ENCODE measurements at places on chromosomes 16 and 17.

DNA sequence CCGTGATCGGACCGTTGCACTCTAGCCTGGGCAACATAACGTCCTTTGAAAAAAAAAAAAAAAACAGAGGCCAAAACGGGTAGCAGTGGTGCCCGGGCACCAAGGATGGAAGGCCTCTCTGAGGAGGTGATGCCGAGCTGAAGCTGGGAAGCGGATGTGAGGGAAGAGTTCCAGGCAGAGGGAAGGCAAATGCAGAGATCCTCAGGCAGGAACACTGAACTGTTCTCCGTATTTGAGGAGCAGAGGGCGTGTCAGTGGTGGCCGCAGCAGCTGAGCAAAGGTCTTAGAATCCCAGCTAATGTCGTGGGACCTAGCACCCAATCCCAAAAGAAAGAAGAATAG, 656 bp upstream of the KCTD13 start:
- DNase-seq, result no peak

DNA sequence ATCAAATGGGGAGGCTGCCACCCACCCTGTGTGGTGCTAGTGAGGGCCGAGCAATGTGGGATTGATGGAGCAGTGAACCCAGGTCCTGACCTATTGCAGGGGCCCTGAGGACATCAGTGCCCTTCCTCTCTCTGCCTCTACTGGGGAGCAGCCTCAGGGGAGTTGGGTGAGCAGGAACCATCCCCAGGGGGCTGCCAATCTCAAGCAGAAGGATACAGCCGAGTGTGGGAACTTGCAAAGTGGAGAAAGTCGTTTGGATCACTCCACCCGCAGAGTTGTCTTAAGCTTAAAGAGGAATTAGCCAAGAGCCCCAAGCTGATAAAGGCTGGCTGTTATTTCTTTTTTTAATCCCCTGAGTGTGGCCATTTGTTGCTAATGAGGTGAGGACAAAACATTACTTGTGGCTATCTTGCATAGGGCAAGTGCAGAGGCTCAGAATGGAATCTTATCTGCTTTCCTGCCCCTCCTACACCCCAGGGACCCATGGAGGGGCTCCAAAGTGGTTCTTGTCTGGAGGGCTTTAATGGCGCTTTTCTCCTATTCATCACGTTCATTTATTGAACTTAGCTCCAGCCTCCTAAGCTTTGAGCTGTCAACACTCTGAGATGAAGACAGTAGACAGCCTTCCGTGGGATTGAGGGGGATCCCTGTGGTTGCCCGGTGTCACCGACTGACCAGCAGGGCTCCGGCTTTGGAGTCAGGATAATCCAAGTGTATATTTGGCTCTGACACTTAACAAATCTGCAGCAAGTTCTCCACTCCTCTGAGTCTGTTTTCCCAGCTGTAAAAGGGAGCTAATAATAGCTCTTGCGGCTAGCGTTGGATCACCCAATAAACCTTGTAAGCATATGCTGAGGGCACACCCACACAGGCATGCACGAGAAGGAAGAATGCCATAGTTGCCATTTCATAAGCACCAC, 45.1 kb downstream of the MYH11 start:
- peak; percentile 36 for DNase-seq

- no peak for DNase-seq
Observed at GRCh38 chr17:58615768-58616659, 75.8 kb downstream of the TEX14 start.

DNA sequence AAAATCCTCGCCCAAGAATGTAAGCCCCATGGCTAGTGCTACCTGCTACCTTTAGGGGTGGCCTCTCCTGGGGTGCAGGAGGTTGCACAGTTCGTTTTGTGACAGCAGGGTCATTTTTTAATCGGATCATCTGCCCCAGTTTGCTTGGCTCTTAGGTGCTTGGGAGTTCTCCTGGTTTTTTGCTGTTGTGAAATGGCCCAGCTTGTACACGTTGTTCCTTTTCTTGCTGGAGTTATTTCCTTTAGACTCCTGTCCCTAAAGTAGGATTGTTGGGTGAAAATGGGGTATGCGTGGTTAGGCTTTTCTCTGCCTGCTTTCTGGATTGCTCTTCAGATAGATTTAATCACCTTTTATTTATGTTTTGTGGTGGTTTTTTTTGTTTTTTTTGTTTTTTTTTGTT, 25.8 kb downstream of the ABCC1 start:
- DNase-seq, result peak; percentile 79

DNA sequence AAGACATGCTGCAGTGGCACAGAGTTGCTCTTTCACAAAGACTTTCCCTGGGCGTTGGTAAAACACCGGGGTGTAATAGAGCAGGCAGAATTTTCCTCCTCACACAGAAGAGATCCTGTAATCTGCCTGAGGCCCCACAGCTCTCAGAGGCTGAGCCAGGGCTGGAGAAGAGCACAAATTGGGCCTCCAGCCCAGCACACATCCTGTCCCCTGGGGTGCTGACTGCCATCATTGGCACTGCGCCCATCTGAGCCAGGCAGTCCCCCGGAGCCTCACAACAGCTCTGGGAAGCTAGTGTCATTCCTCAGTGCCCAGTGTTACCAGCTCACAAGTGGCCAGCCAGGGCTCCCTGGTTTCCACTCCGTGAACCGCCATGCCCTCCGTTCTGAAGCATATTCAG, 119.4 kb downstream of the SOCS1 start:
- no peak for DNase-seq

DNA sequence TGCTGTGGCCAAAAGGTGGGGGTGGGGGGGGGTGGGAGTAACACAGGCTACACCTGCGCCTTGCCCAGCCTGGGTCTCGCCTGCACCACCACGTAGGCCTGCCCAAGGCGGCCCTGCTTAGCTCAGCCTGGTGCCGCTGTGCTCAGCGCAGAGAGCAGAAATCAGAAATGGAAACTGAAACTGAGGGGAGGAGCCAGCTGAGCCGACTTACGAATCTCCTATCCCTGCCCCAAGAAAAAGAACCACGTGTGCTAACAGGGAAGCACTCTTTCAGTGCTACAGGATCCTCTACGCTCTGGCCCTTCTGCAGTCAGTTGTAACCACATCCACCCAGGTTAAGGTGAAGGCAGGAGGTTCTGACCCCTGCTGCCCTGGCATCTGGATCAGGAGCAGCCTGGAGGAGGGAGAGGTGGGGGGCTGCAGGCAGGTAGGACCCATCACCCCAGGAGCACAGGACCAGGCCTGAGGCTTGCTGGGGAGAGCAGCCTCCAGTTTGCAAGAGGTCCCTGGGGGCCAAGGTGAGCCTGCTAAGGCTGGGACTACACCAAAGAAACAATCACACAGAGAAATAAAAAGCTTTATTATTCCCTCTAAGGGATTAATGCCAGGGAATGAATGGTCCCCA, at the start of gene DHX58:
Gene DHX58 (minus strand): TSS at position 163 of the 625 bp plus-strand sequence. CDS start 822 bp downstream, outside the sequence.
- DNase-seq, result peak; percentile 88

GRCh38 chr17:12821376-12821940, 32.2 kb downstream of the ARHGAP44 start:
- DNase-seq, result no peak

- DNase-seq, result peak; percentile 94
Observed at GRCh38 chr17:10114931-10115535, 83.4 kb downstream of the GAS7 start.

GRCh38 chr17:72515291-72516065, 394.7 kb downstream of the SOX9 start:
- no peak for DNase-seq

- no peak for DNase-seq
Observed at GRCh38 chr17:54793271-54793670, 107.4 kb upstream of the TOM1L1 start.

DNA sequence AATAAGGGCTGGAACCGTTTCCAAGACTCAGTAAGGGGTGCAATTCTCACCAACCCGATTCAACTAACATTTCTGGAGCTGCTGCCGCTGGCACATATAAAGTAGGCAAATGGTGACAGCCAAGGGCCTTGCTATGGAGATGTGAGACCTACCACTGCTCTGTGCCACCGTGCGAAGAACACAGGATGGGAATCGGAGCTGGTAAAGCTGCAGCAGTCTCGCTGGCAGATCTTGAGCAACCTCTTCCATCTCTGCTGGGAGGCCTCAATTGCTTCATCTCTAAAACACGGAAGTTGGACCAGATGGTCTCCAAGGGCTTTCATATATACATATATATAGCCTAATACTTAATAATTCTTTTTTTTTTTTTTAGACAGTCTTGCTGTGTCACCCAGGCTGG, 128.9 kb upstream of the RCVRN start:
- DNase-seq, result no peak

DNA sequence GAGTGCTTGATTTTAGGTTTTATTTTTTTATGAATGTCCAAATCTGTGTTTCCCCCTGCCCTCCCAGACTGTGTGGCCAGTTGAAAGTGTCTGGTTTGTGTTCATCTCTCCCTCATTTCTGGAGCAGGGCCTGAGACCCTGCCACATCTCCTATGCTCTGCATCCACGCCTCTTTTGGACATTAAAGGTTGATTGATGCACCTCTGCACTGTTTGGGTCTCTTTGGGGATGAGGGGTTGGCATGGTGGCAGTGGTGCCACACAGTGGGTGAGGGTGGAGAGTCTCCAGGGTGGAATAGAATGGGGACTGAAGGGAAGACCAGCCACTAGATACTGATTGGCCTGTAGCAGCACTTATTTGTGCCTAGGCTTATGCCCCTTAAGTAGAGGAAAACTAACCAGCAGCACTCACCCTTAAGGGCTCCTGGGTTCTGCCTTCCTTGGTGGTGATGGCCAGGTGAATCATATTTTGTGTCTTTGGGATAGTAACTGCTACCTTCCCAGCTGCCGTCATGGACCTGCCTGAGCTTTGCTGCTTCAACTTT, 7.9 kb downstream of the DYNLL2 start:
- DNase-seq, result no peak

GRCh38 chr16:49527611-49528010, 154.0 kb downstream of the C16orf78 start:
- no peak for DNase-seq

GRCh38 chr17:10052106-10052813, 146.1 kb downstream of the GAS7 start:
- DNase-seq, result no peak

- DNase-seq, result no peak
Observed at GRCh38 chr16:2969545-2970521, 685 bp downstream of the PAQR4 start.

- no peak for DNase-seq
Observed at GRCh38 chr17:9095390-9095789, 74.1 kb downstream of the NTN1 start.

- no peak for DNase-seq
Observed at GRCh38 chr17:79905832-79906231, 66.6 kb upstream of the CBX4 start.

DNA sequence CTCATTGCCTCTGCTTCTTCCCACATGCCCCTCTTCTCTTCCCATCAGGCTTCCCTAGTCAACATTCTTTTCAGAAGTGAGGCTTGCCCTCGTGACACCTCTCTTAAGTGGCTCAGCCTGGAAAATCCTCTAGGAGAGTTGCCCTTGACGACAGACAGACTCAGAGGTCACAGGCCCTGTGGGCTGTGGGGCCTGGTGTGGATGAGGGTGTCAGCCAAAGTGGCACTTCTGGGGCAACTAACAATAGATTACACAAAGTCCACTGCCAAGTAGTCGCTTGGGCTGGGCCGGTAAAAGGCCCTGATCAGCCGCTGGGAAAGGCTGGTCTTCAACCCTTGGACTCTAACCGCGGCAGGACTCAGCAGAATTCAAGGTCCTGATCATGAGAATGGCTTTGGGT, 33.7 kb upstream of the METTL16 start:
- no peak for DNase-seq

- no peak for DNase-seq
Observed at GRCh38 chr16:25700547-25700946, 8.8 kb downstream of the HS3ST4 start.

DNA sequence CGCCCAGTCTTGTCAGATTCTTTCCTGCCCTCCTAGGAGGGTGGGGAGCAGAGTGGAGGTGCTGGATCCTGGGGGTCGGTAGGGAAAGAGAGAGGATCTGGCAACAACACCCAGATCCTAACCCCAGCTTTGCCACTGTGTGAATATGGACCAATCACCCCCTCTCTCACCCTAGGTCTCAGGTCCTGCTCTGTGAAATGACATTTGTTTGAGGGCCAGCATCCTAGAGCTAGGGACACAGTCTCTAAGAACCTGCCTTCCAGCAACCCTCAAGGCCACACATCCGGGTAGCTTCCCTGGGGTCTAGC, 28.4 kb upstream of the MAP3K14 start:
- DNase-seq, result no peak

GRCh38 chr17:55441544-55441943, 19.9 kb upstream of the MMD start:
- DNase-seq, result no peak

DNA sequence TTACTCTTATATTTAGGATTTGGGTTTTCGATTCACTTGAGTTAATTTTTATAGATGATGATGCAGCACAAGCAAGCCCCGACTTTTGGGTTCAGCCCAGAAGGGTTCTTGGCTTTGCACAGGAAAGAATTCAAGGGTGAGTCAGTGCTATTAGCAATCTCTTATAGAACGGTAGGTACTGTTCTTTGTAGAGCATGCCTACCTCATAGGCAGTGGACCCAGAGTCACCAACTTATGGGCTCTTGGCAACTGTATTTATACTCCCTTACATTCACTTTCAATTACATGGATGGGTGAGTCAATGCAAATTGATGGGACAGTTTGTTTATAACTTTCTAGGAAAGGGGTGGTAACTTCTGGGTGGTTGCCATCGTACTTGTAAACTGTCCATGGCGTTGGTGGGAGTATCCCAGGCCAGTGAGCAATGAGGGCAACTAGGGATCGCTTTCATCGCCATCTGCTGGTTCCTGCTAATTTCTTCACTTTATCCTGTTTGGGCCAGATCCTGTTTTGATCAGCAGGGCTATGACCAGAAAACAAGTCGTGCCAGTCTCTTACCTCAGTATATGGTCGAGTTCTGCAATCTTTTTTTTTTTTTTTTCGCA, 362.6 kb downstream of the CNTNAP4 start:
- DNase-seq, result no peak

- peak; percentile 77 for DNase-seq
Observed at GRCh38 chr17:6913608-6914443, 82.0 kb upstream of the ALOX12 start.

DNA sequence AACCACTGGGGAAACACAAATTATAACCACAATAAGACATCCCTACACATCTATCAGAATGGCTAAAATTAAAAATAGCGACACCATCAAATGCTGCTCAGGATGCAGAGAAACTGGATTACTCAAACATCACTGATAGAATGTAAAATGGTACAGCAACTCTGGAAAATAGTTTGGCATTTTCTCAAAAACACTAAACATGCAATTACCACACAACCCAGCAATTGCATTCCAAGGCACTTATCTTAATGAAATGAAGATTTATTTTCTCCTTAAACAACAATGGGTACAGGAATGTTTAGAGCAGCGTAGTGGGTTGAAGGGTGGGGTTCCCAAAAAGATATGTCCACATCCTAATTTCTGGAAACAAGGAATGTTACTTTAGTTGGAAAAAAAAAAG, 309.0 kb upstream of the PMFBP1 start:
- DNase-seq, result no peak

GRCh38 chr16:49800876-49801275, 55.0 kb downstream of the ZNF423 start:
- no peak for DNase-seq

DNA sequence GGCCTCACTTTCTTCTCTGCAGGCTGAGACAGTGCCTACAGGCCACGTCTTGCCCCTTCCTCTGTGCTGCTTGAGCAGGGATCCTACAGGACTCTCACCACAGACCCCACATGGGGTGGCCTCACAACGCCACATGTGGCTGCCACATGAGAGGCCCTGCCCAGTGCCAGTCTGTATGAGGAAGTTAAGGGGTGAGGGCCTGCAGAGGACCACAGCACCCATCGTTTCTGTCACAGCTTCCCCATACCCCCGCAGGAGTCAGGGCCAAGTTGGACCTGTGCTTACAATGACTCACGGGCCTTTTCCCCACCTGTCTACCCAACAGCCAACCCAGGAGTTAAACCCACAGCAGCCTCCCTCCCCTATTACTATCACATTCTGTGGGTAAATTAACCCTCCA, 2.9 kb upstream of the GSDMB start:
- no peak for DNase-seq
